ENCODE measurements at places on chromosomes 1 and 21.

DNA sequence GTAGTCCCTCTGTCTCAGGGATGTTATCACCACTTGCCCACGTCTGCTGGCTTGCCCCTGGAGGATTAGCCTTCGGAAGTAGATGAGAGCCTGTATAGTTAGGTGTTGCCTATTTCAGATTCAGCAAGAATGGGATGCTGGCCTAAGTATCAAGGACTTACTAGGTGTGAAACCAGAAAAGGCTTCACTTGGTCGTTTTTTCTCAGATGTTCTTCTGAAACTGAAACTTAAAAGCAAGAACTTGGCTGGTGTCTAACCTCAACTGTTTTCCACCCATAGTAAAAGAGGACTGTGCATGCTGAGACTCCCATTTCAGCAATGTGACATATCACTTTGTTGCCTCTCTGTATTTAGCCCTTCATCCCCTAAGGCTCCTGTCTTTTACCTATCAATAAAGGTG lies 67.0 kb upstream of the LRRC53 start:
- no peak for DNase-seq

DNA sequence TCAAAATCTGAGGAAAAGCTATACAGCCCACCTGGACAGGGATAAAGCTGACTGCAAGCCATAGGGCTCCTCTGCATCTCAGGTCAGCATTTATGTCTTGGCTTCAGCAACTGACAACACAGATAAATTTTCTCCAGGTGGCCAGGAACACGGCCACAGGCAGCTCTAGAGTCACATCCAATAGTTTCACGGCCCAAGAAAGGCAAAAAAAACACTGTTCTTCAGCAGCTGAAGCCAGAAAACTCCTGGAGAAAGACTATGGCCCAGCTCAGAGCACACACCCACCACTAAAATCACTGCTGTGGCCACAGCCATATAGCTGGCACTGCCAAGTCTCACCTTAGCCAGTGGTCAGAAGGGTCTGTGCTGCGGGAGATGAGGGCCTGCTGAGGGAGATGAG lies 77.8 kb downstream of the HSF2BP start:
- no peak for DNase-seq

- DNase-seq: no peak
These were observed 177.8 kb downstream of the PSMG1 start for GRCh38 chr21:39005502-39005787.

DNA sequence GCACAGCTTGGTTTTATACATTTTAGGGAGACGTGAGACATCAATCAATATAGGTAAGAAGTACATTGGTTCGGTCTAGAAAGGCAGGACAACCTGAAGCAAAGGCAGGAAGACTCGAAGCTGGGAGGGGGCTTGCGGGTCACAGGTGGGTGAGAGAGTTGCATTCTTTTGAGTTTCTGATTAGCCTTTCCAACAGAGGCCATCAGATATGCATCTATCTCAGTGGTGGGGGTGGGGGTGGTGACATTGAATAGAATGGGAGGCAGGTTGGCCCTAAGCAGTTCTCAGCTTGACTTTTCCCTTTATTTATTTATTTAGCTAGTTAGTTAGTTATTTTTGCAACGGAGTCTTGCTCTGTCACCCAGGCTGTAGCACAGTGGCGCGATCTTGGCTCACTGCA lies 85.6 kb downstream of the WDR4 start:
- no peak for DNase-seq

DNA sequence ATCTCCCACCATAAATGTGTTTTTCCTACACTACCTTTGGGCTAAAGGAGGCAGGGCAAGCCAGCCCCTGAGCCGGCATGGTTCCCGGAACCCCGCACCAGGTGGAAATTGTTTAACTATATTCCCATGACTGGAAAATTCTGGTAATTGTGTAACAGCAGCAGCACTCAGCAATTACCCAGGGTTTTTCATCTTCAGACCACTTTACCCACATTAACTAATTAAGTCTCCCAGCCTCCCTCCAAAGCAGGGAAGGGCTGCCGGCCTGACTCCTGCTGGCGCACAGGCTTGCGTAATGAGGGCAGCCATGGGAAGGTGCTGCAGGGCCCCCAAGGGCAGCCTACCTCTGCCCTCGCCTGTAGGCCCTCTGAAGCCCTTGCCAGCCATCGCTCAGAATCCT lies 140.7 kb upstream of the VAMP3 start:
- DNase-seq: no peak

- no peak for DNase-seq
These were observed 147.5 kb downstream of the CACNA1E start for GRCh38 chr1:181630838-181631237.

- DNase-seq: peak; percentile 78
These were observed 823 bp upstream of the SYF2 start for GRCh38 chr1:25232866-25233784.

- DNase-seq: no peak
These were observed 6.8 kb upstream of the ERO1B start for GRCh38 chr1:236288620-236288976.

- no peak for DNase-seq
These were observed 28.6 kb downstream of the UCK2 start for GRCh38 chr1:165856021-165856420.

GRCh38 chr1:1302006-1302430 lies 5.7 kb downstream of the ACAP3 start:
- peak; percentile 45 for DNase-seq

- no peak for DNase-seq
These were observed 101.7 kb downstream of the NEK7 start for GRCh38 chr1:198258491-198258890.

DNA sequence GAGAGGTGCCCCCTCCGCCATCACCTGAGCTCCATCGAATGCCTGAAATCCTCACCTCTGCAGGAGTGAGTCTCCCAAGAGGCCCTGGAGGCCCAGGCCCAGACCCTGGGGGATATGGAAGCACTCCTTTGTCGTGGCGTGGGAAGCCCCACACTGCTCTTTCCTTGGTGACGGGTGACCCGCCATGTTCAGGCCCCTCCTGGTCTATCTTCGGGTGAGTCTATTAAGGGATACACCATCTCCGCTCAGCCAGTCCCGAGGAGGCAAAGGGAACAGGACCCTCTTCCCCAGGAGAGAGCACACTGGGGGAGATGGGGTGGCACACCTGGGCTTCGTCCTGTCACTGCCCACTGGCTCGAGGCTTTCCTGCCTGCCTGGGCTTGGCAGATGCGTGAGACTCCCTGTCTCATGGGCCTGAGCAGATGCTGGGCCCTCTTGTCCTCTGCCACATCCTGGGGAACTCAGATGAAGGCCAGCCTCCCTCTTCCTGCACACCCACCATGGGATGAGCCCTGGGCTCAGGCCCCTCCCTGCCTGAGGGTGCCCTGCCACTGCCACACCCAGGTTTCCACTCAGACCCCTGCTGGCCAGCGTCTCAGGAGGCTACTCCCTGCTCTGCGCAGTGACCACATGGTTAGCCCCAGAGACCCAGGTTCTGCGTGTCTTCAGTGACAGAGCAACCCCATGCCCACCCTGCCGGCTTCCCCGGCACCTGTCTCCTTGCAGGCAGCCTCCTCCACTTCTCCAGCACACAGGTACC lies 3.8 kb upstream of the NPHP4 start:
- DNase-seq: no peak

DNA sequence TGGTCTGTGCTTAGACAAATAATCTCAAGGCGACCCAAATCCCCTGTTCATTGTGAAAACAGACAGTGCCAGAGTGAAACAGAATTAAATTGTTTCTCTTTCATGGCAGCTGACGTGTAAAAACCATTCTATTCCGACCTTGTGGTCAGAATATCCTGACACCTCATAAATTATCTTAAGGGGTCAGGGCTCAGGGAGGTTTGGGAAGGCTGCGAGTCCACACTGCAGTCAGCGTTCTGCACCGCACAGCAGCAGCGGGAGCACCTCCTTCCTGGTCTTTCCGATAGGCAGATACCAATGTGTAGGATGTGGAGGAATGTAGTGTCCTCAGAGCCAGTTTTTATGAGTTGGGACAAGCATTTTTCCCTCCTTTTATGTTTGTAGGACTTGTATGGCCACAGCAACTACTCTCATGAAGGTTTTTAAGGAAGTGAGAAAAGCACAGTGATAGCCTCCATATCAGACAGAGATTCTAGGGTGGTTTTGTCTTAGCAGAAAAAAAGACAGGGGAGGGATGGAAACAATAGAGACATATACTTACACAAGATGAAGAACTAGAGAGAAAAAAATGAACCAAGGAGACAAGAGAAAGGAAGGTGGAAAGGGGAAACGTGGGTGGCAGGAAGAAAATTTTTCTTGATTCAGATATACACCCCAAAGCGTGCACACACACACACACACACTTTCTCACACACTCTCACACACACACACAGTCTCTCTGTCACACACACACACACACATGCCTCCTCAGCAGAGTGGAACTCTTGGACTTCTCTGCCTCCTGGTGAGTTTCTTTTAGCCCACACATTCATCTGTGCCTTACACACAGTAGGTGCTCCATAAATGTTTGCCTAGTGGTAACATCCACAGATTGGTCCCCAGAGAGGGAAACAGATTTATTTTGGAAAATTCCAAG lies 68.6 kb downstream of the NTMT2 start:
- DNase-seq: no peak

DNA sequence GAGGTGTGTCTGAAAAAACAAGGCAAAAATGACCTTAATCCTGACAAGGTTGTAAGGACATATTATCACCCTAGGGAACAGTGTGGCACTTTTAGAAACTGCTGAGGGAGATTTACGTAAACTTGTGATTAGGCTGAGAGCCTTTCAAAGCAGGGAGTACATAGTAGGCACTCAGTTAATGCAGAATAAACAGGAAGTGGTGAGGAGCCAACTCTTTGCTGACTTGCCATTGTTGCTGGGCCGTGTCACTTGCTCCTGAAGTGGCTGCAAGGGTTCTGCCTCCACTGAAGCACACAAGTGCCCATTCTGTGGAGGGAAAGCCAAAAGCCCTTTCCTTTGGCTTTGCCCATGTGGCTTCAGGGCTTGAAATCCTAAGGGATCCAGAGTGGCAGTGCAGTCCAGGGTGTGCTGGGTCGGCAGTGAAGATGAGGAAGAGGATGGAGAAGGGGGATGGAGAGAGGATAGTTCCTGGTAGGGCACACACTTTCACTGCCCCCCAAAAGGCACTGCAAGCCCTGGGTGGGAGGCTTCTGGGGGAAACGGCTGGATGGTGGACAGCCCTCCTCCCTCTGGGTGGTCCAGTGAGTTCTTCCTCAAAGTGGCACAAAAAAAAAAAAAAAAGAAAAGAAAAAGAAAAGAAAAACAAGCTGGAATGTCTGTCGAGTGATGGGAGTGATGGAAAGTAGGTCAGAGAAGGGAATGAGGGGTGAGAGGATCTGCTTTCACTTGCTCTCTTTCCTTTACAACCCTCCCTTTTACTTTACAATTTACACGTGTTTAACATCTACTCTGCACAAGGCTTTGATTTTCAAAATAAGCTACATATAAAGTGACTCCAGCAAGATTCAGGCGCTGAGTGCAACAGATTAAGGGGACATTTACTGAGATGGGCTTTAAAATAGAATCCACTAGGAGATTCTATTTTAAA lies 13.7 kb upstream of the RHEX start:
- no peak for DNase-seq

DNA sequence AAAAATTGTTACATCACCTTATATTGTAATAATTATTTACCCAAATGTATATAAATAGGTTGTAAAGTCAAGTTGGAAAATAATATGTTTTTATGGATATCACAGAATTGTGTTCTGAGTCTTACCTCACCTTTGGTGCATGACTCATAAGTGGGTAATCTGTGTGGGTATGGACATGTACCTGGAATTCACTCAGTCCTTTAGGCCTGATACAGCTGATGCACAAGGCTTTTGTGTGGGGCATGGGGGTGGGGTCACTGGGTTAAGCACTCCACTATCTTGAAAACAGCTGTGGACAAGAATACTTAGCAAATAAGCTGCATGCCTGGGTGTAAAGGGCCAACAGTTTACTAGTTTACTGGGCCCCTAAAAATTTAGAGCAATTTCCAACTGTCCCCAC lies 34.4 kb downstream of the INKA2 start:
- no peak for DNase-seq

GRCh38 chr1:62144238-62144831 lies 50.3 kb upstream of the L1TD1 start:
- peak; percentile 48 for DNase-seq

DNA sequence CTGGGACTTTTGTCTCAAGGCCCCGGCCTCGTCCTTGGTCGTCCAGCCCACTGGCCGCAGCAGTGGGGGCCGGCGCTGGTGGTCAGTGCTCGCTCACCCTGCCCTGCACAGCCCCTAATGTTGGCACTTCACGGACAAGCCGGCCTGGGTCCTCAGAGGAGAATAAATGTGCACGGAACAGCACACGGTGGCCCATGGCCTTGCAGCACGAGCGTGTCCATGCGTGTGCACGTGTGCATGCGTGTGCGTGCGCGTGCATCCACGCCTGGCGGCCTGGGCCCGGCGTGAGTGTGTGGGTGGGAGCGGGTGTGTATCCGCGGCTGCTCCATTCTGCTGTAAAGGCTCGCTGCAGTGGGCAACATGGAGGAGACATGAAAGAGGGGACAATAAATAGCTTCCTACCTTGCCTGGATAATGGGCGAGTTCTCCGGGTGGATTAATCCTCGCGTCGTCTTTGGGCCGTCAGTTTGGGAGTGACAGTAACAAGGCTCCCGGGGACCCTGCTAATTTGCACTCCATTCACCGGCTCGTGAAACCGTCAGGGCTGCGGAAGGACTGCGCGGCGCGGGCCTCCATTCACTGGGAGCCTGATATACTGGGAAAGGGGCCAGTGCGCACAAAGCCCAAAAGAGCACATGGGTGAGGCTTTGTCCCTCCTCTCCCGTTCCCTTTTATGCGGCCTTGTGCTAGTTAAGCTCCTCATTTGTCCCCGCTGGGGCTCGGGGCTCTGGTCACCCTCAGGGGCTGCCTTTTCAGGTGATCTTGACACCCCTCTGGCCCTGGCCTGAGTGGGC lies 142.8 kb downstream of the PRDM16 start:
- no peak for DNase-seq

DNA sequence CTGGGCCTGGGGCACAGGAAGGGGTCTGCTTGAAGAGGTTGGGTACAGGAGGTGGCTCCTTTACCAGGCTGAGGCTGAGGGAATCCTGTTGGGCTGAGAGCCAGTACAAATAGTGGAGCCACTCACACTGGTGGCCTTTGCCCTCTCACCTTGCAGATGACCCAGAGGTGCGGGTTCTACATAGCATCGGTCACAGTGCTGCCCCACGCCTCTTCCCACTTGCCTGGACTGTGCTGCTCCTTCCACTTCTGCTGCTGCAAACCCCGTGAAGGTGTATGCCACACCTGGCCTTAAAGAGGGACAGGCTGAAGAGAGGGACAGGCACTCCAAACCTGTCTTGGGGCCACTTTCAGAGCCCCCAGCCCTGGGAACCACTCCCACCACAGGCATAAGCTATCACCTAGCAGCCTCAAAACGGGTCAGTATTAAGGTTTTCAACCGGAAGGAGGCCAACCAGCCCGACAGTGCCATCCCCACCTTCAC lies 1.8 kb upstream of the SLC50A1 start:
- no peak for DNase-seq

DNA sequence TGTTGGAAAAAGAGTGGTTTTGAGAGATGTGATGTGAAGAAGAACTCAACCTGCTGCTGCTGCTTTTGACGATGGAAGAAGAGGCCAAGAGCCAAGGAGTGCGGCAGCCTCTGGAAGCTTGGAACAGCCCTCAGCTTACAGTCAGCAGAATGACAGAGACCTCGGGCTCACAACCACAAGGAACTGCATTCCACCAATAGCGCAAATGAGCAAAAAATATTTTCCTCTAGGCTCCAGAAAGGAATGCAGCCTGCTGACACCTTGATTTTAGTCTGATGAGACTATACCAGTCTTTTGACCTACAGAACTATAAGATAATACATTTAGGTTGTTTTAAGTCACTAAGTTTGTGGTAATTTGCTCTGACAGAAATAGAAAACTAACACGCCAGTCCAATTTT lies 10.2 kb downstream of the SDHB start:
- DNase-seq: no peak
